T-helper 2 cell (primary cell): ENCODE measurements at places on chromosomes 3 and 15.

DNA sequence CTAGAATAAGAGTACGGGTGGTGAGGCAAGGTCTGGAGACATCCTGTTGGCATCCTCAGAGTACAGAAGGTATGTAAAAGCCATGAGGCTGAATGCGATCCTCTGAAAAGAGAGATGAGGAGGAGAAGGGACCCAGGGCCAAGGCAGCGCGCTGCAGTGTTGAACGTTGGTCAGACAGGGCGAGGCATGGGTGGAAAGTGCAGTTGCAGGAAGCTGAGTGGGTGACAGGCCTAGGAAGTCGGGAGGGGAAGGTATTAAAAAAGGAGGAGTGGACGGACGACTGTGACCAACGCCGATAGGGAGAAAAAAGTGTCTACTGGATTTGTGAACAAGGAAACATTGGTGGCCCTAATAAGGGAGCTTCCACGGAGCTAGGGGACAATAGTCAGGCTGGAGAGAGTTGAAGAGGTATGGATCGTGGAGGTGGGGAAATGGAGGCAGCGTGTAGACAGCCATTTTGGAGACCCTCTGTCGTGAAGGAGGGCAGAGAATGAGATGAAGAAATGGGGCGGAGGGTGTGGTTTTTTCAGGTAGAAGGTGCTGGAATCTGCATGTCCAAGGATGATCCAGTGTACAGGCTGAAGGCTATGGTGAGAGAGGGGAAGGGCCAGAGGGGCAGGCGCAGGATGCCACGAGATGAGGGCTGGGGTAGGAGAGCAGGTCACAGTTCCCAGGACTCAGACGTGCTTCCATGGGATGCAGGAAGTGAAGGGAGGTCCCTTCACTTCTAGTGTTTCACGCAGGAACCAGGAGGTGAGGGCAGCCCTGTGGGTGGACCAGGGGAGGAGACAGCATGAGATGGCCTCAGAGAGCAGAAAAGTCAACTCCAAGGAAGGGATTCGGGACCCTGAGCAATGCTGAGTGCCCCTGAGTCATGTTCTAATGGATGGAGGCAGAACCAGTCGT lies 115.9 kb downstream of the ASB7 start:
- no peak for DNase-seq

DNA sequence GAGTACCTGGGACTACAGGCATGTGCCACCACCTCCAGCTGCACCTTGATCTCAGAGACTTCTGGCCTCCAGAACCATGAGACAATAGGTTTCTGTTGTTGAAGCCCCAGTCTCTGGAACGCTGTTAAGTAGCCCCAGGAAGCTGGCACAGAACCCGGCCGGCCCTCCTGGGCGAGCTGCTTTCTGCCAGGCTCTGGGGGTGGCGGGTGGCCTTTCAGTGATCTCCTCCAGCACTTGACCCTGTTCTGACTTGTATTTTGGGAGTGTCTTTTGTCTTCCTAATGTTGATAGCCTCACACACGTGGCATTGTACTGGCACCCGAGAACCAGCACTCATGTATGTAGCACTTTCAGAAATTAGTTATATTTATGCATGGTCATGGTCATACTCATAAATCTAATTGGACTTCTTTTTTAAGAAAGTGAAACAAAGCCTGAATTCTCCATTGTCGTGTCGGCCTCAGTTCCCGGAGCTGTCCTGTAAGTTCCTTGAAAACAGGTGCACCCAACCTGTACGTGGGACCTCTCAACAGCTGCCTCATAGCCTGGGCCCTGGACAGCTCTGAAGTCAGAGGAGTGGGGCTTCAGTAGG lies 74.0 kb downstream of the TFRC start:
- no peak for DNase-seq

- no peak for DNase-seq
Measured at GRCh38 chr3:191358929-191359328, 28.6 kb upstream of the UTS2B start.

DNA sequence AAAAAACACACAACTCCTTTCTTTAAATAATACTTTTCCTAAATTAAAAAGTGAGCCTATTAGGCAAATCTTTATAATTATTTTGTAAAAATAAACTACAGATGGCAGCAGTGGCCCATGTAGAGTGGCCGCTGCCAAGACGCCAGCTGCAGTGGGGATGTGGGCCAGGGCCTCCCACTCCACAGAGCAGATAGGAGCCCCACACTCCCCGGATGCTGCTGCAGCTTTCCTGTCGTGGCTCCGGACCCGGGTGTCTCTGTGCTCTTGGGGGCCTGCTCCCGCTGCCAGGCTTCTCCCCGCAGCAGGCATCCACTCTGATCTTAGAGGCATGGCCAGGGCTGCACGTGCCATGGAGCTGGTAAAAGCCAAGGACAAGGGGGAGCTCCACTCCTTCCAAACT lies 67.5 kb downstream of the PROS1 start:
- no peak for DNase-seq

DNA sequence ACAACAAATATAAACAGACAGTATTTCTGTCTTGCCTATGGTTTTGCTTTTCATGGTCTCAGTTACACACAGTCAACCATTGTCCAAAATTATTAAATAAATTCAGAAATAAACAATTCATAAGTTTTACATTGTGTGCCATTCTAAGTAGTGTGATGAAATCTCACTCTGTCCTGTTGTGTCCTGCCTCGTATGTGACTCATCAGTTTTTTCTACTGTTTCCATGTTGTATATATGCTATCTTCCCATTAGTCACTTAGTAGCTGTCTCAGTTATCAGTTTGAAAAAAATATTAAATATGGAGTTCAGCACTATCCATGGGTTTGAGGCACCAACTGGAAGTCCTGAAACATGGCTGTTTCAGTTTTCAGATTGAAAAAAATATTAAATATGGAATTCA lies 282.4 kb upstream of the GRM7 start:
- no peak for DNase-seq

DNA sequence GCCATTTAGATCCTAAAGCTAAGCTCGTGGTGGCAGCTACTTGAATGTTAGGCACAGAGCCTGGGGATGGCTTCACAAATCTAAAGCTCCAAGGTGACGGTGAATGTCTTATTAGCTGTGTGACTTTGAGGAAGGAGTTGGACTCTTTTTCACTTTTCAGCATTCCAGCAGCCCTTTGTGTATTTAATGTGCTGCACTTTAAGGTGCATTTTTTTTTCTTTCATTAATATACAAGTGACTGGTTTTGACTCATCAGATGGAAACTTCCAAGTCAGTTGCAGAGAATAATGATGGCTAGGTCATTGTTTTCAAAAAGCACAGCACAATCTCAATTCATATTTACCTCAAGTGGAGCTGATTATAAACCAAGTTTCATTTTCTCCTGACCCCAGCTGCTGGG lies 55.8 kb downstream of the TMED3 start:
- DNase-seq = no peak

GRCh38 chr15:82808634-82809041 lies 790 bp upstream of the WHAMM start:
- no peak for DNase-seq

DNA sequence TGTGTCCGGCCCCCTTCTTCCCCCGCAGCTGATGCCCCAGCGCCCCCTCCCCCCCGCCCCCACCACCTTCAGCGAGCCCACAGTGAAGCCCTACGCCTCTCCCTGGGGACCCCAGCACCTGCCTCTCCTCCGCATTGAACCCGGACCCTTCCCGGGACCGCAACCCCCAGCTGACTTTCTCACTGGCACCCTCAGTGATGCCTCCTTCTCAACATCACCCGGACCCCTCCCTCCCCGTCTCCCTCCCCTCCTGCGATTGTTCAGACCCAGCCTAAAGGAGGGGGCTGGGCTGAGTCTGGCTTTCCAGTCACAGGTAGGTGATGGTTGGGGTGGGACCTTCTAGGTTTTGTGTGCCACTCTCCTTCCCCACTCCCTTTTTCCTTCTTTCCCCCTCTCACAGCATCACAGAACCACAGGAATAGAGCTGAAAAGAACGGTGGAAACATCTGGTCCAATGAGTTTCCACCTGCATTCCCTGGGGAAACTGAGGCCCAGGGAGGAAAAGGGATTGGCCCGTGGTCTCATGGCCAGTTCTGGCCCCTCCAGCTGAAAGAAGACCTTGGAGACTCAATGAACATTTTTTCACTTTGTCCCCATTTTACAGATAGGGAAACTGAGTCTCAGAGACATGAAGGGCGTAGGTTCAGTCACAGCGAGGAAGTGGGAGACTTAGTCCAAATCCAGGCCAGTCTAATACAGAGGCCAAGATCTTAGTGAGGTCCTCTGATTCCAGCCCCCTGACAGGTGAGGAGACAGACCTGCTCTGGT lies 828 bp downstream of the CAND2 start:
- DNase-seq = no peak

GRCh38 chr3:137335478-137335877 lies 377.7 kb downstream of the IL20RB start:
- no peak for DNase-seq

- no peak for DNase-seq
Measured at GRCh38 chr3:44772099-44772442, 10.5 kb downstream of the KIF15 start.

GRCh38 chr3:195255176-195255500 lies 15.8 kb downstream of the XXYLT1 start:
- no peak for DNase-seq

DNA sequence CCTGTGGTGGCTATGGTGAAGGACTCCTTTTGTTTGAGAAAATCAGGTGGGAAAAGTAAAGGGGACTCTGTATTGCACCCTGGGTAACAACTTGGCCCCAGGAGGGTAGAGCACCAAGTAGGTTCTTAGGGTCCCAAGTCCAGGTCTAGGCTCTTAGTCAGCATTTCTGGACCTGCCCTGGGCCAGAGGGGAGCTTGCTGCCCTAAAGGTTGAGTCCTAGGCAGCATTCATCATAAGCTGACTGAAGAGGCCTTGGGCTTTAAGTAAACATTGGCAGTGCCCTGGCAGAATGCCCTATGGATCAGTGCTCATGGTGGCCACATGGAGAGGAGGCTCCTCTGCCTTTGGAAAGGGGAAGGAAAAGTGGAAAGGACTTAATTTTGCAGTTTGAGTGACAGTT lies 268.5 kb upstream of the CTNNB1 start:
- no peak for DNase-seq

DNA sequence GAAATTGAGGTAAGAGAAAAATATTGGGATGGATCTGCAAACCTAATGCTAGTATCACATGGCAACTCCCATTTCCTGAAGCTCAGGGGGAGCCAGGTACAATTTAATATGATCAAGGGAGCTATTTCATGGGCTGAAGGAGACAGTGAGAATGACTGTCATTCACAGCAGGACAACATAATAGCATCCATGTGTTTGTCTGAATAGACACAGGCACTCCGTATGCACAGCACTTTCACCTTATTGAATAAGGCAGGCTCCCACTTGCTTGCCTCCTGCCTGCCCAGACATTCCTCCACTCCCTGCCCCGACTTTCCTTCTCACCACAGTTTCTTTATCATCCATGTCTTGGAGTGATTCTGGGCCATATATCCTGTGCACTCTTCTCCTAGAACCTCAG lies 156.6 kb upstream of the SLC24A5 start:
- no peak for DNase-seq

- DNase-seq = no peak
Measured at GRCh38 chr3:36525115-36525801, 145.0 kb downstream of the STAC start.

GRCh38 chr15:25249236-25250010 lies 189.4 kb downstream of the UBE3A start:
- no peak for DNase-seq

- no peak for DNase-seq
Measured at GRCh38 chr3:104438706-104439105, 928.0 kb upstream of the ALCAM start.

- no peak for DNase-seq
Measured at GRCh38 chr3:162285259-162285658, 788.7 kb downstream of the OTOL1 start.
